Ammon's horn (tissue), 1 donor: ENCODE measurements at places on chromosomes 5 and 9.

DNA sequence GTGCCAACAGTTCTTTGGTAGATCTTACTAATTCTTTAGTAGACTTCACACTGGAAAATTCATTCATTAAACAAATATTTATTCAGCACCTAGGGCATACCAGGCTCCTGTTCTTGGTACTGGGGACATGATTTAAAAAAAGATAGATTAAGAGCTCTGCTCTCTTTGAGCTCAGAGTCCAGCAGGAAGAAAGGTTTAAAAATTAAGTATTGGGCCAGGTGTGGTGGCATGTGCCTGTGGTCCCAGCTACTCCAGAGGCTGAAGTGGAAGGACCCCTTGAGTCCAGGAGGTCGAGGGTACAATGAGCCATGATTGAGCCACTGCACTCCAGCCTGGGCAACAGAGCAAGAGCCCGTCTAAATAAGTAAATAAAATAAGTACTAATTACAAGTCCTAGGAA lies 41.4 kb downstream of the ENC1 start:
- no peak for DNase-seq

DNA sequence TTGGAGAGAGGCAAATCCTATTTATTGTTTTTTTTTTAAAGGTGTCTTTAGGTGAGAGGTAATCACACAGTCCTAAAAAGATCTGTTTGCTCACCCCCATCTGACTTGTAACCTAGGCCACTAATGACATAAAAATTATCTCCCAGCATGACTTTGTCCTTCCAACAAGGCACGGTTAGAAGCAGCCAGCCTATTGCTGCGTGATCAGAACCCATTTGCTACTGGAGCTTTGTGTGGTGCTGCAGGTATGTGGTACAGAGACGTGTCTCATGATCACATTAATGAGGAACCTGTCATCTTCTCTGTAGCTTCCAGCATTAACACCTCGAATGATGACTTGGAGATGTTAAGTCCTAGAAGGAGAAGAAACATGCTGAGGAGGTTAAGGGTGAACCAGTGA lies 555.8 kb upstream of the TLE4 start:
- DNase-seq, result no peak

DNA sequence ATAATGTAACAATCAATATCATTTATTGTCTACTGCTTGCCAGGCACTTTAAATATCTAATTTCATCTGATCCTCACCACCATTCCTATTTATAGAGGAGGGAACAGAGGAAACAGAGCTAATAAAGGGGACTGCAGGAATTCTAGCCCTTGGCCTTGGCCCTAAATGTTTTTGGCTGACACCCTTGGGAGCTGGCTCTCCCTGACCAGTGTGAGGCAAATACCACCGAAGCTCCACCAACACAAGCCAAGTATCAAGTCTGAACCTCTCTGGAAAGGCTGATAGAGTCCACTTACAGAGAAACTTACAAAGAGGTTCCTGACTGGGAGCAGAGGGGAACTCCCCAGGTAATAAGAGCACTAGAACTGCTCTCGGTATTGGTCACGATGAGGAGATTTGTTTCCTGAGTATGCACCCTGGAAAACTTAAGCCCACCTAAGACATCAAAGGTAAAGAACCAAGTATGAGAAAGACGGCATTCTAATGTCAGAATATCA lies 243.1 kb upstream of the PANK3 start:
- DNase-seq, result no peak

GRCh38 chr5:17367256-17367840 lies 130.7 kb upstream of the TAF11L2 start:
- no peak for DNase-seq

GRCh38 chr5:138712791-138713190 lies 40.4 kb upstream of the CTNNA1 start:
- no peak for DNase-seq

DNA sequence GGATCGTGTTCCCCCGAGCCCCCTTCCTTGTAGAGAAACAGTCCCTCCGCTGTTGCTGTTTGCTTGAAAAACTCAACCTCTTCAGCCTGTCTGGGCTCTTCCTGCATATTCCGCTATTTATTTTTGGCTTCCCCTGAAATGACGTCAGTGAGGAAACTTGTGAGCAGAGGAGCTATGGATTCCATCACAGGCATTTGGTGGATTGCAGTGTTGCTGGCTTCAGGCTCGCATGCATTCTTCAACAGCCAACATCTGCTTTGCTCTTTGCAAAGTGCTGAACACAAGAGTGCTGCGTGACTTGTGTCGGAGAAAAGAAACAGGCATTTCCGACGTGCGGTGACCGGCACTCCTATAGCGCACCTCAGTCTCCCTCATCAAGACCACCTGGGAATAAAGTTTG lies 232.7 kb downstream of the RFK start:
- no peak for DNase-seq
